ENCODE measurements at places on chromosomes 7 and 10.

GRCh38 chr7:14207138-14207537 lies 217.7 kb upstream of the ETV1 start:
- no peak for DNase-seq

GRCh38 chr7:102444961-102445673 lies 11.7 kb downstream of the ORAI2 start:
- no peak for DNase-seq

DNA sequence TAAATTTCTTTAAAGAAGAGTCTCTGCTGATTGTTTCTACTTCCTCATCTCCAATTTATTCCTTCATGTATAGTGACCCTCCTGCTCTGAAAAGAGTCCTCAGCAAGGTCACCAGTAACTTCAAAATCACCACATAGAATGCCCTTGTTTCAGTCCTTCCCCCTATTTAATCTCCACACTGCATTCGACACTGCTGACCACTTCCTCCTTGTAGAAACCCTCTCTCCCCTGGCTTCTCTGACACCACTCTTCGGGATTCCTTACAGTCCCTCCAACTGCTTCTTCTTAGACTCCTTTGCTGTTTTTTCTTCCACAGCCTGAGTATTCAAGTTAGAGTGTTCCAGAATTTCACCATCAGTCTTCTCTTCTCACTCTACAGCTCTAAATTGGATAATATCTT lies 89.5 kb downstream of the VPS41 start:
- no peak for DNase-seq

- DNase-seq: no peak
These were observed 115.3 kb downstream of the PTPN20 start for GRCh38 chr10:47026301-47027107.

- DNase-seq: no peak
These were observed 88.0 kb downstream of the KBTBD2 start for GRCh38 chr7:32803406-32804141.
